Stimulated activated memory B cell treated with anti-CD40 and anti-IgM and Interleukin-4, amounts not matched to agents 10 μg/mL and 1 μg/mL and 100 μg/mL, for 72 hours (primary cell): ENCODE measurements at places on chromosomes 12 and 14.

GRCh38 chr14:48382961-48383360 is 707.6 kb upstream of the MDGA2 start:
- ATAC-seq, result peak; percentile 27

- ATAC-seq, result no peak
These were observed 24.0 kb downstream of the CHGA start for GRCh38 chr14:92946847-92947545.

- no peak for ATAC-seq
These were observed 77.0 kb upstream of the OVCH1 start for GRCh38 chr12:29574500-29574899.

DNA sequence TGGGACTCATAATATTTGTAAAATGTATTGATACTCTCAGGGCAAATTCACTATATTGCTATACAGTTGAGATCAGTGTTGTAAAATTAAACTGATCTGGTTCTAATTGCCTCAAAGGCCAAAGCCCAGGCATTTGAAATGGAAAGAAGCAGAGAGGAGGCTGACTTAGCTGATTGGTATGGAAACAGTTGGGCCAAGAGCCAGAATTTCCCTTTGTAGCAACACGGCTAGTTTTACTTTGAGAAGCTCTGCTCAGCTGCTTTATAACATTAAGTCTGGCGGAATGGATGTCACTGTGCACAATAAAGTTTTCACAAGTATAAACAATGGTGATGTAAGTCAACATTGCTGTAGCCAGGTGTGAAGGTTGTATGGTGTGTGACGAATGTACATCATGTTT is 186.4 kb downstream of the MSRB3 start:
- no peak for ATAC-seq

DNA sequence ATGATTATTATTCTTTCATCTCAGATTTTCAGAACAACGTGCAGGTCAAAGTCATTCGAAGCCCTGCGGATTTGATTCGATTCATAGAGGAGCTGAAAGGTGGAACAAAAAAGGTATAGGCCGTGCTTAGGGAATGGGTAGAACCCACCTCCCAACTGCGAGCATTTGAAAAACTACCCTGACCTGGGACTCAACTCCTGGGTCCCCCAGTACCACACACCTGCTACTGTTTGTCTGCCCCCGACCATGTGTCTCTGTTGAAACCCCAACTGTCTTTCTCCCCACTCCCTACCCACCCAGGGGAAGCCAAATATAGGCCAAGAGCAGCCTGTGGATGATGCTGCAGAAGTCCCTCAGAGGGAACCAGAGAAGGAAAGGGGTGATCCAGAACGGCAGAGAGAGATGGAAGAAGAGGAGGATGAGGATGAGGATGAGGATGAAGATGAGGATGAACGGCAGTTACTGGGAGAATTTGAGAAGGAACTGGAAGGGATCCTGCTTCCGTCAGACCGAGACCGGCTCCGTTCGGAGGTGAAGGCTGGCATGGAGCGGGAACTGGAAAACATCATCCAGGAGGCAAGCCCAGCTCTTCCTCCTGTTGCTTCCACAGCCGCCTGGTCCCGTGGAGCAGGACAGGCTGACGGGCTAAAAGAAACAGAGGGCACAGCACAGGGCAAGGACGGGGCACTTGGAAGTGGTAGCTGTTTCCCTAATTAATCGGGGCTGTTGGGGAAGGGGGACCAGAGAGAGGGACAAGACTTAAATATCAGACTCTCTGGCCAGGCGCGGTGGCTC is 20.5 kb downstream of the AGAP2 start:
- ATAC-seq, result no peak

- ATAC-seq, result no peak
These were observed 51.6 kb upstream of the ABCC9 start for GRCh38 chr12:21992823-21993222.

GRCh38 chr12:4809013-4809448 is 88.8 kb downstream of the GALNT8 start:
- ATAC-seq, result peak; percentile 58

DNA sequence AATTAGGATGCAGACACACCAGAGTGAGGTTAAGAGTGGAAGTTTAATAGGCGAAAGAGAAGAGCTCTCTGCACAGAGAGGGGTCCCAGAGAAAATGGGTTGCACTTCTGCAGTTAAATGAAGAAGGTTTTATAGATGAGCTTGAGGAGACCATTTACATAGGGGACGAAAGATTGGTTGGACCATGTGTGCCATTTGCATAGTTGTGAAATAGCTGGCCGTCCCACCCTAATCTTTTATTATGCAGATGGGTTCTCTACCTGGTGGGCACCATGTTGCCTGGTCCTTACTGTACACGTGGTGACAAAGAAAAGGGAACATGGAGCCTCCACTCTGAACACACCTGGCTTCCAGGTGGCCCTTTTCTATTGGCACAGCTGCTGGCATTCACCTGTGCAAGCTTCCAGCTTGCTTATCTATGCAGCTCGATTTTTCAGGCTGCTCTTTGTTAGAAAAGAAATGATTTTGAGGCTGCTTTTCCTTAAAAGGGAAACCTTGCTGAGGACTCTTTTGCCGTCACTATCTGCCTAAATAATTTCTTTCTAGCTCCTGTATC is 67.1 kb upstream of the SRSF5 start:
- ATAC-seq, result no peak

DNA sequence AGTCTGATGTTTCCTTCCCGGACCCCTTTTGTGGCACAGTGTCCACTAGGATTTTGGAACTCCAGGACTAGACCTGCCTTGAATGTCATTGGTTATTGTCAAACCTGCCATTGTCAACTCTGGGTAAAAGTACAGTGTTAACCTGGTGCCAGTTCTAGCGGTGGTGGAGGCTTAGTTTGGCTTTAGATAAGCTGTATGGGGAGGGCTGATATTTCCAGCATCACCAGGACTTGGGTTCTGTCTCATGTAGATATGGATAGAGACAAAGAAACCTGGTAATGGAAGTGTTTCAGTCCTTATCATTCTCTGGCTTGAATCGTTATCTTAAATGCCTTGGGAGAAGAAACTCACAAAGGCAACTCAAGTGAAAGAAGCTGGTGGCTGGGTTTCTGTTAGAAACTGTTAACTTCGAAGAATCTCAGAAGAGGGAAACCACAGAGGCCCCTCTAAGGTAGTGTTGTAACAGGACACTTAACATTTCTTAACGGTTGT is 10.6 kb downstream of the CHST11 start:
- no peak for ATAC-seq

DNA sequence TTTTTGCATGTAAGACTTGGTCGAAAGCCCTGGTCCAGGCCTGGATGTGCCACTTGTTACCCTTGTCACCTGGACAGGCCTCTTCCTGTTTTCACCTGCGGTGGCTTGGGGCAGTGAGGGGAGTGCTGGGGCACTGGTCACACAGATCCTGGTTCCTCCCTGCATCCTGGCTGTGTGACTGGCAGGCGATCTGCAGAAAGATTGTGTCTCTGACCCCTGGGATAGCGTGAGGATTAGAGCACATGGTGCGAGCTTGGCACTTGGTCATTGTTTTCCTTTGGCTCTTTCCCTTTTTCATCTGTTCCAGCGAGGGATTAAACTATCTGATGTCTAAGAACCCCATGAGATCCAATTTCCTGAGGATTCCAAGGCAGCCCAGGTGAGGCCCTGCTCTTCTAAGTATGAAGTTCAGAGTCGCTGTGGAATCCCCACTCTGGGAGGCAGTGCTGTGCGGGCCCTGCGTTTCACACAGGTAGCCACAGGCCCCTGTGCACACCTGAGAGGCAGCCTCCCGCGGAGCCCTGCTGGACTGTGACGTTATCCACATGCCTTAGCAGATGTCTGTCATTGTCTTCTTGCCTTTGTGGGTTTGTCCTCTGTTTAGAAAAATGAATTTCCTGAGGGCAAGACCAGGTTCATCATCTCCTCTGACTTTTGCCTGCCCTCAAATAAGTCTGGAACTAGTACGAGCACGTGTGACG is 288.4 kb downstream of the CACNA1C start:
- peak; percentile 28 for ATAC-seq

GRCh38 chr14:52267501-52268278 is at the start of gene PTGDR:
PTGDR (plus strand) TSS chr14:52267698; CDS start chr14:52267815, 117 bp downstream.
- ATAC-seq, result peak; percentile 27
